Pulmonary artery endothelial cell (primary cell): ENCODE measurements at places on chromosomes 11 and 22. TPM values are rescaled to one million over a fixed set of nuclear protein-coding genes. Genes with fewer than 3 reads are reported as not detected.

GRCh38 chr11:121711236-121711635, 258.5 kb upstream of the SORL1-AS1 start:
- DNase-seq: no peak

DNA sequence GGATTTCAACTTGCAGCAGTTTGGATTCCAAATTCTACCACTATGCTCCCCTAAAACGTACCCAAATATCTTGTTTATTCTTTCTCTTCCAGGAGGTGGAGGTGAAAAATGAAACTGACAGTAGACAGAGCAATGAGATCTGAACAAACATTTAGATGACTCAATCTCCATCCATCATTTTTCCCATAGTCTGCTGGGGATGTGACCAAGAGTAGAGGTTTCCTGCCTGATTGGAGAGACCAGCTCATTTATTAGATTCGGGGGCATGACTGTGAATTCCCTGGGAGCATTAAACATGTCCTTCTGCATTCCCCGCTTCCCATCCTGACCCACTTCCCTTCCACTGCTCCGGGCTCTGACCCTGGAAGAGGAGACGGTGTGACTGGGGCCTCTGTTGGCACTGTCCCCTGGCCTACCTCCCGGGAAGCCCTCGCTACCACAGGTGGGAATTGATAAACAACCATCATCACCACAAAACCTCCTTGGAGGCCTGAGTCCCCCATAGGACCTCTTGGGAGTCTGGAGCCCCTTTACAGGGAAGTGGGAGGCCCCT, 20.3 kb downstream of the DKK3 start:
- DNase-seq: peak; percentile 54

OR6A2 gene
- total RNA-seq: 0.07 and 0.20 TPM in 2 replicates

DNA sequence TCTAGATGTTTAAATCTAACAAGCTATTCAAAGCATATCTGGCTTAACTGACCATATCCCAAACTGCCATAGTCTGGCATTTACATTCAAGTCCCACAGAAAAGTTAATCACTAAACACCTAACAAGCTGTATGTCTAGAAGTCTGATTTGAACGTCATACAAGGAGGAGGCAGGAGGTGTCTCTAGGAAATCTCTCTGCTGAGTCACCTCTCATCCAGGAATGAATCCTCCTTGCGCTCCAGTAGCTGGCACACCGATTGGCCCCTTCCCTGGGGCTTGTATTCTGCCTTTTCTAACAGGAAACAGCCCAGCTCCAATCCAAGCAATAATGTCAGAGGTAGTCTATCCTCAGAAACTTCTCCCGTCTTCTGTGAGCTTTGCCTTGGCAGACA, 31.8 kb downstream of the FEZ1 start:
- DNase-seq: no peak

DNA sequence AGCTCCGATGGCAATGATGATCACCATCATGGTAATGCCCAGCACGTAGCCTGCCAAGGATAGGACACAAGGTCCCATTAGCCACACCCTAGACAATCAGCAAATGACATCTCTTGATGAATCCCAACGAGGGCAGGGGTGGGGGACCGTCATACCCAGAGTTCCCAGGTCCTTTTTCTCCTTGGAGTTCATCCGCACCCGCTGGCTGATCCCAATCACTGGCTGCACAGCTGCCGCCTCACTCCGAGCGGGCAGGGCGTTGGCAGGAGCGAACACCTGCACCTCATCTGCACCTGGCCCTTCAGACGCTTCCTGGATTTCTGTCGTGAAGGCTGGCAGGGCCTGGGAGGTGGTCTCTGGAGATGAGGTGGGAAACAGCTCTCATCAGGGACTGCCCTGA, 2.9 kb downstream of the PIK3IP1 start:
- no peak for DNase-seq

- no peak for DNase-seq
Observed at GRCh38 chr11:76560219-76560618, 110.3 kb downstream of the LRRC32 start.

GRCh38 chr11:120167659-120168058, 29.7 kb upstream of the TRIM29 start:
- DNase-seq: no peak

P4HA3 gene
- 32.4 and 40.7 TPM in 2 replicates for total RNA-seq
